Stimulated activated CD4-positive, alpha-beta T cell treated with anti-CD3 and anti-CD28 coated beads, Interleukin-4, amount 100 ng/mL, for 4 hours (primary cell): ENCODE measurements at places on chromosomes 16 and 17.

- no peak for DNase-seq
Measured at GRCh38 chr17:8755590-8756255, 2.6 kb downstream of the SPDYE4 start.

DNA sequence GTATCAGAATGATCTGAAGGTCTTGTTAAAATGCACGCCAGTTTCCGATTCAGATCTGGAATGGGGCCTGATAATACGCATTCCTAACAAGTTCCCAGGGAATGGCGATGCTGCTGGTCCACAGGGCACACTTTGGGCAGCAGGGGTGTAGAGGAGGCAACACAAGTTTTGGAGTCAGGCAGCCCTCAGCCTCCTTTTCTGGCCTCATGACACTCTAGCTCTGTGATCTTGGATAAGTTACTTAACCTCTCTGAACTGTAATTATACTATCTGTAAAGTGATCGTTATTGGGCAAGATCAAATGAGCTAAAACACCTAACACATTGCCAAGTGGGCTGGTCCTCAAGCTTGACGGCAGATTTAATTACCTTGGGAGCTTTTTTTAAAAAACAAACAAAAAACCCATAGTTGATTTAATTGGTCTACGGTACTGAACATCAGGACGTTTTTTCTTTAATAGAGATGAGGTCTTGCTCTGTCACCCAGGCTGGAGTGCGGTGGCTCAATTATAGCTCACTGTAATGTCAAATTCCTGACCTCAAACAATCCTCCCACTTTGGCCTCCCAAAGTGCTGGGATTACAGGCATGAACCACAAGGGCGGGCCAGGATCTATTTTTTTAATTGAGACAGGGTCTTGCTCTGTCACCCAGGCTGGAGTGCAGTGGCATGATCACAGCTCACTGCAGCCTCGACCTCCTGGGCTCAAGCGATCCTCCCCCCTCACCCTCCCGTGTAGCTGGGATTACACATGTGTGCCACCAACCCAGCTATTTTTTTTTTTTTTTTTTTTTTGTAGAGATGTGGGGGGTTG is 10.0 kb upstream of the MRPS23 start:
- DNase-seq: no peak

DNA sequence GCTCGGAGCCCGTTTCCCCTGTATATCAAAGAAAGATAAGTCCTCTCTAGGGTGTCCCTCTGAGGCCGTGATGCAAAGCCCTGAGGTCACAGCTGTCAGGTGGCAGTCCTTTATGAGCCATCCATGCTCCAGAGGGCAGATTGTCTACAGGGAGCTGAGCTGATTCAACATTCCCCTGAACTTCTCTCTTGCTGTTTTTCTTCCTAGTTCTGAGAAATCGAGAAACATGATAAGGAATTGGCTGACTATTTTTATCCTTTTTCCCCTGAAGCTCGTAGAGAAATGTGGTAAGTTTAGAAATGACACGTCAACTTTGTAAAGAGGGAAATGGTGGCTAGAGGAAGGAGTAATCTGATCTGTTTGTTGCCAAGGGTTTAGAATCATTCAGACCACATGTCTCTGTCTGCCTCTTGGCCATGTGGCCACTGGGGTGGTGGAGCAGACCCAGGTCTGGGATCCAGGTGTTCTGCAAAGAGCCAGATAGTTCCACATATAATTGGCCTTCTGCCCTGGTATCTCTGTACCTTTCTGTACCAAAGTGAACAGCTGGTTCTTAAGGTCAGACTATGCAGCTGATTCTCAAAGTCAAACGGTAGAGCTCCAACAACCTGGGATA is 3.5 kb downstream of the CTNS start:
- DNase-seq: no peak

- no peak for DNase-seq
Measured at GRCh38 chr17:64154717-64155116, 24.8 kb upstream of the ERN1 start.

DNA sequence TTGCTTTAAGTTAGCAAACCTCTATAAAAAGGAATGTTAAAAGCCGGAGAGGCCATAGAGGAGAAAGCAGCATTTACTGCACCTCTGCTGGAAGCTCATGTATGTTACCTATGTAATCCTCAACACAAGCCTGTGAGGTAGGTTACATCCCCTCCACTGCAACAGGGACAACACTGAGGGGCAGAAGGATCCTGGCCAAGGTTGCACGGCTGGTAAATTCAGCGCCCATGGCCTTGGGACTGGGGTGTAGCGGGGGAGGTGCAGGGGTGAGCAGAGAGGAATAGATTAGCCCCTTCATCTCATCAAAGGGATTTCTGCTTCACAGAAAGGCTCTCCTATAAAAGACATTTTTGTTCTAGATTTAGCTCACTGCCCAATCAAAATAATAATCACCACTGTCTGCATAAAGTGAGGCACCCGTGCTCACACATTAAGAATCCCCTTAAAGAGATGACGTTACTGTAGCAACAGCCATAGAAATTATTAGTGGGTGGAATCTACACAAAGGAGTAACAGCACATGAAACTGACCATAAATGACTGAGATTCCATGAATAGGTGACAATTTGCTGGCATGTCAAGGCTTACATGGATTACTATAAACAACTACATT is 3.3 kb downstream of the ZCCHC14 start:
- no peak for DNase-seq

GRCh38 chr17:33504571-33504970 is 211.5 kb upstream of the ASIC2 start:
- DNase-seq: no peak

DNA sequence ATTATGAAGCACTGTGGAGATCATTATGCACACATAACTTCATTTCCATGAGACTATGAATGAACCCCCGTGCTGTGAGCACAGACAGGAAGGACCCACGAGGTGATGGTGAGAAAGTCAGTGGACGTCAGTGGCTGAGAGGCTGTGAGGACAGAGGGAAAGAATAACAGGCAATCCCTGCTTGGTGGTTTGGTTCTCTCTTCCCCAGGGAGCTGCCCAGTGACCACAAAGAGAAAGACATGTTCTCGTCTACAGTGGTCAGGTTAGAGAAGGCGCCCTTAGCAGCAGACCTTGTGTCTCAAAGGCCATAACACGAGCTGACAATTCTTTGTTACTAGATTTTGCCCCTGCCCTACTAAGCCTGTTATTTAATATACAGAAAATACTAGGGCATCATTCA is 609.2 kb downstream of the TOX3 start:
- DNase-seq: no peak

DNA sequence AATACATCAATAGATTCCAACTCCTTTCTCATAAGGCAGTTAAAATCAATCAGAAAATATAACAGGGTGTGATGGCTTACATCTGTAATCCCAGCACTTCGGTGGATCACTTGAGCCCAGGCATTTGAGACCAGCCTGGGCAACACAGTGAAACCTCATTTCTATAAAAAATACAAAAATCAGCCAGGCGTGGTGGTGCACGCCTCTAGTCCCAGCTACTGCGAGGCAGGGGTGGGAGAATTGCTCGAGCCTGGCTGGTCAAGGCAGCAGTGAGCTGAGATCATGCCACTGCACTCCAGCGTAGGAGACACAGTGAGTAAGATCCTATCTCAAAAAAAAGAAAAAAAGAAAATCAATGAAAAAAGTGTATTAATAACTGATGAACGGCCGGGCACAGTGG is 258.6 kb downstream of the NTN1 start:
- DNase-seq: no peak

DNA sequence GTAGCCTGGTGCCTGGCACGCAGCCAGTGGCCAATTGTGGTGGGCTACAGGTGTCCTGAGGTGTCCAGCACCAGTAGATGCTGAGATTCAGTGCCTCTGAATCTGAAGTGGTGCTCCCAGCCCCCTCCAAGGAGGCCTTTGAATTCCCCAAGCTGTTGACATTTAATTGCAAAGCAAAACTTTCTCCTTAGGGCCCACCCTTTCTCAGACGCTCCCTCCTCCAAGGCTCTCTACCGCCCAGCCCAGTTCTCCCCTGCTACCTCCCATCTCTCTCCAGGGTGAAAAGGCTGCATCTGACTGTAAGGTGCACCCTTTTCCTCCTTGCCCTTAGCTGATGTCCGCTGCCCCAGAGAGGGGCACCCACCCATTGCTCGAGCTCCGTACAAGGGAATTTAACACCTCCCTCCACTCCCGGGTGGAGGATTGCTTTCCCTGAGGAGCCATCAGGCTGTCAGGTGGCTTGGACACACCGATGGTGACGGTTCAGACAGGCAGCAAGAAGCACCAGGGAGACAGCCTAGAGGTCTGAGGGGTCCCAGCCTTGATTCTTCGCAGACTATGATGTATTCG is 1.7 kb downstream of the BEAN1 start:
- DNase-seq: no peak

DNA sequence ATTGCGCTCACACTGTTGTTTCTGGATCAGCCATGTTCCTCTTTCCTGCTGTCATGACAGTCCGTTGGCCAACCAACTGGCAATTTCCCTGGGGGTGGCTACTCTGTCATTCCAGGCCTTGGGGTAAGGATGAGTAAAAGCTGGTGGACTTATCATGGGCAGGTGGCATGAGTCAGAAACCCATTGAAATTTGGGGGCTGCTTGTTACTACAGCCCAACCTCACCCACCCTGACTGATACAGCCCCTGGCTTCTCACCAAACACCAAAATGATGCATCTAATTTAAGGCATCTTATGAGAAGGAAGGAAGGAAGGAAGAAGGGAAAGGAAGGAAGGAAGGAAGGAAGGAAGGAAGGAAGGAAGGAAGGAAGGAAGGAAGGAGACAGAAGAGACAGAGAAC is 53.9 kb upstream of the CRHR1 start:
- no peak for DNase-seq

DNA sequence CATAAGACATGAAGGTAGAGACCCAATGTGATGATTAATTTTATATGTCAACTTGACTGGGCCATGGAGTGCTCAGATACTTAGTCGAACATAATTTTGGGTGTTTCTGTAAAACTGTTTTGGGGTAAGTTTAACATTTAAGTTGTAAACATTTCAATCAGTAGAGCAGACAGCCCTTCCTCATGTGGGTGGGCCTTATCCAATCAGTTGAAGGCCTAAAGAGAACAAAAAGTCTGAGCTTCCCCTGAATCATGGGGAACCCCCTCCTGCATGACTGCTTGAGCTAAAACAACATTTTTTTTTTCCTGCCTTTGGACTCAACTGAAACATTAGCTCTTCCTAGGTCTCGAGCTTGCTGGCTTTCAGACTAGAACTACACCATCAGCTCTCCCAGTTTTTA is 327.3 kb upstream of the SOX9 start:
- DNase-seq: no peak

GRCh38 chr17:62892870-62893338 is 73.1 kb upstream of the TANC2 start:
- no peak for DNase-seq

DNA sequence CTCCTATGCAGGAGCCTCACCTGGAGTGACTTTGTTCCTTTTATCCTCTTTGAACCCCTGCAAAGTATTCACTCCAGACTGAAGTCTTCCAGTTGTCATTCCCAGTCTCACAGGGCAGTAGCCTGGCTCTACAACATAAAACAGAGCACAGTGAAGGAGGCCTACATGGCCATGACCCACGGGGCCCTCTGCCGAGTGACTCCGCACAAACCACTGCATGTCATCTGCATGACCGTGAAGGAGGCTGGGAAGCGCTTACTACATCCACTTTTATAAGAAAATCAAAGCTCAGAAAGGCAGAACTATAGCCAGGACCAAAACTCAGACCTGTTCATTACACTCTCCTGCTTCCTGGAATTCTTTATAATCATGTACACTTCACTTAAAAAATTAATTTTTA is 42.5 kb downstream of the BRD7 start:
- DNase-seq: no peak

GRCh38 chr17:33121756-33122155 is 130.1 kb downstream of the SPACA3 start:
- DNase-seq: no peak

- DNase-seq: no peak
Measured at GRCh38 chr17:60040843-60041242, 37.9 kb downstream of the HEATR6 start.

DNA sequence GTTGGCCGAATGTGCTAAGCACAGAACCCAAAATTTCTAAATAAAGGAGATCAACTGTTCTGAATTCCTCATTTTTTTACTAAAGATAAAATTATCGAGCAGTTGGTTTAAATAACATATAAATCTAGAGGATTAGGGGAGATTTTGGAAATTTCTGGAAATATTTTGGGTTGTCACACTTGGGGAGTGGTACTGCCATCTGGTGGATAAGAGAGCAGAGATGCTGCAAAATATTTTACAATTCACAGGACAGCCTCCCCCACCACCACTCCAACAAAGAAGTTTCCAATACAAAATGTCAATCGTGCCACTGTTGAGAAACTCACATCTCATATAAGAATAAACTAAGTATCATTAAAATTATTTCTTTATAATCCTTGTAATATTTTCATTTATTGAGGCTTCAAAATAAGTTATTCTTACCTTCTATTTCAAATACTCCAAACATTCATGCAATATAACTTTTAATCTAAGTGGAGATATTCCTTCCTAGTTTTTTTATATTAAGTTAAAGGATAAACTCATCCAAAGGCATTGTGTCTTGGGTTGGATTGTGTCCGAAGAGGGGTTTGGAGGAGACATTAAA is 17.0 kb upstream of the ABCA8 start:
- DNase-seq: no peak

GRCh38 chr17:51914577-51914976 is 243.9 kb downstream of the CA10 start:
- DNase-seq: no peak

GRCh38 chr17:49764559-49765180 is 739 bp upstream of the FAM117A start:
- DNase-seq: no peak

DNA sequence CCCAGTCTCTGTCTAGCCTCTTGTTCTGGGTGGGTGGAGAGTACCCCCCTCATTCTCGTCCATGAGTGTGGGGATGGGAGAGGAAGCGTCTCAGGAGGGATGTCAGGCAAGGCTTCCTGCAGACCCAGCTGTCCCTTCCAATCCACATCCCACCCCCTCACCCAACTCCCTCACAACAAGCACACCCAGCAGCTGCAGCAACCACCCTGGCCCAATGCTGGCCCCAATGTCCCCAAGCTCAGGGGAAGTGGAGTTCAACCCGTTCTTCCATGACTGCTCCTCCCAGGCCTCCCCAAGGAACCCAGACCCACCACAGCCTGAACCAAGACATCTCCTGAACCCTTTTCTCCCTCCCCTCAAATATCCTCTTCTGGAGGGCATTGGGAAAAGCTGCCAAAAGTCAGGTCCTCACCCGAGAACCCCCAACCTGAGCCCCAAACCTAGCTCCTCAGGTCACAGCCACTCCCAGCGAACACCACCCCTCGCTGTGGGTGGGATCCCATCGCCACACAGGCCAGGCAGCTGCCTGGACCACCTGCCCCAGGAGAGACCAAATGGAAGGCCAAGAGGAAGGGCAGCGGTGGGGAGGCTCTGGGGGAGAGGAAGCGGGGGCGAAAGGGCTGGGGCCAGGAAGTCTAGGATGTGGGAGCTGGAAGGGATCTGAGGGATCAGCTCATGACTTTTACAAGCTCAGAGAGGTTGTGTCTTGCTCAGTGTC is 47.6 kb downstream of the FZD2 start:
- DNase-seq: no peak

- no peak for DNase-seq
Measured at GRCh38 chr17:44217738-44218343, 1.6 kb downstream of the UBTF start.

- peak; percentile 47 for DNase-seq
Measured at GRCh38 chr16:31354394-31355291, at the start of gene ITGAX. Gene ITGAX, plus strand, starts transcription at chr16:31355176. Its CDS starts 79 bp downstream, at chr16:31355255.

- no peak for DNase-seq
Measured at GRCh38 chr16:1745181-1745899, 26.0 kb downstream of the NME3 start.
